T1000 (cell line): ENCODE measurements at places on chromosomes 7 and 10.

- DNase-seq: no peak
Observed at GRCh38 chr10:27622596-27622995, 118.5 kb downstream of the RAB18 start.

- no peak for DNase-seq
Observed at GRCh38 chr7:22269963-22270362, 87.0 kb downstream of the RAPGEF5 start.

DNA sequence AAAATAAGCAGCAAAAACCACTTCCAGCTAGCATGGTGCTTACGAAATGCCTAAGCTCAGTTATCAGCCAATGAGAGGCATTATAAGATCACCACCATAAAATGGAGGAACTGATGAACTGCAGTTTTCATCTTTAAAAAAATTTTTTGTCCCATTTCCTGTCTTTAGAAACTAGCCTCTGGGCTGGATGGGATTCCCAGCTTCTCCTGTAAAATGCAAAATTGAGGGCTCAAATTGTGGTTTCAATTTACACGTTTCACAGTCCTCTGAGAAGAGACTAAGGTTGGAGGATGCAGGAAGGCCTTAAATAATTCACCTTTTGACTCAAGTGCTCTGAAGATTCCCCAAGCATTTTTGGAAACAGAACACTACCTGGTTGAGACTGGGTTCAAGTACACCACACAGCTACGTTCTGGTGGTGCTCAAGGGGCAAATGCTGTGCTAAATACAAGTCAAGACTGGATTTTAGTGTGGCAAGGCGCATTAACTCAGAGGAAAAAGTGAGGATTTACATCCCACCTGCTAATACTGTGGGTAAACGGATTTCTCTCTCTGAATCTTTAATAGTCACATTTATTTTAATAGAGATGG, 951 bp downstream of the ZNF25 start:
- no peak for DNase-seq

DNA sequence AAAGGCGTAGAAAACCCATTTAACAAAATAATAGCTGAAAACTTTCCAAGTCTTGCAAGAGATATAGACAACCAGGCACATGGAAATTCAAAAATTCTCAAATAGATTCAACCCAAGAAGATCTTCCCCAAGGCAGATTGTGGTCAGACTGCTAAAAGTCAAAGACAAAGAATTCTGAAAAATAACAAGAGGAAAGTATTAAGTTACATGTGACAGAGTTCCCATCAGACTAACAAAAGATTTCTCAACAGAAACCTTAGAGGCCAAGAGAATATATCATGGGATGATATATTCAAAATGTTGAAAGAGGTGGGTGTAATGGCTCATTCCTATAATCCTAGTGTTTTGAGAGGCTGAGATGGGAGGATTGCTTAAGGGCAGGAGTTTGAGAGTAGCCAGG, 59.8 kb downstream of the TMEM178B start:
- DNase-seq: no peak

- no peak for DNase-seq
Observed at GRCh38 chr7:13201628-13202027, 514.2 kb downstream of the ARL4A start.

DNA sequence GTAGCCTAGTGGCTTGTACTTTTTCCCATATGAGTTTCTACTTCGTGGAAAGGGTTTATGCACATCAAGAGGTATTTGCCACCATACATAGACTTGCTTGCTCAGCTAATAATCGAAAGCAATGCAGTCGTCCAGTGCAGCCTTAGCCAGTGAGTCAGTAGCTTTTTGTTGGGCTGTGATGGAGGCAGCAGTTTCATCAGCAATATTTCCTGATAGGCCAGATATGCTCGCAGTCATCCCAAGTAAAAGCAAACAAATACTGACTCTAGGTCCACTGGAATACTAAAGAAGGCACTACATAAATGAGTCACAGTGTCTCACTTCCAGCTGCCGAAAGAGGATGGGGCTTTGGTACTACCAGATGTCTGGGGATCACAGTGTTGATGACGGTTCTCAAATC, 2.1 kb upstream of the BNIP3 start:
- peak; percentile 68 for DNase-seq

DNA sequence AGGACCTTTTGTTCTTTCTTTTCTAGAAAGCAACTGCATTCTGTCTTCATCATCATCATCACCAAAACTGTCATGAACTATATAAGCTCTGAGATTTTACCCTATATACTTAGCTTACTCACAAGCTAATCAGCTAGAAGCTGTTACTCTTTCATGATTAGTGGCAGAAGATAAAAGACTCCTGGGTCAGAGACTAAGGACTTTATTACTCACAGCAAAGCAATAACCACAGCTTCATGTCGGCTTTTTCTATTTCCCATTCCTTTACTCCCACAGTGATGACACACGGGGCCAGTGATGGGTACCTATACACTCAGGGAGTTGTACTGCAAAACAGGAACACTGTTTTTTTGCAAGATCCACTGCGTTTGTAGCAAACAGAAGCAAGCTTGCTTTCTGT, 8.4 kb upstream of the C10orf88 start:
- no peak for DNase-seq

- DNase-seq: no peak
Observed at GRCh38 chr7:71787513-71787912, 624.6 kb downstream of the CALN1 start.

GRCh38 chr7:46705386-46706255, 784.5 kb upstream of the IGFBP3 start:
- no peak for DNase-seq

GRCh38 chr10:83724471-83725241, 414.7 kb upstream of the GHITM start:
- no peak for DNase-seq

- no peak for DNase-seq
Observed at GRCh38 chr10:58608351-58608750, 95.7 kb downstream of the BICC1 start.

DNA sequence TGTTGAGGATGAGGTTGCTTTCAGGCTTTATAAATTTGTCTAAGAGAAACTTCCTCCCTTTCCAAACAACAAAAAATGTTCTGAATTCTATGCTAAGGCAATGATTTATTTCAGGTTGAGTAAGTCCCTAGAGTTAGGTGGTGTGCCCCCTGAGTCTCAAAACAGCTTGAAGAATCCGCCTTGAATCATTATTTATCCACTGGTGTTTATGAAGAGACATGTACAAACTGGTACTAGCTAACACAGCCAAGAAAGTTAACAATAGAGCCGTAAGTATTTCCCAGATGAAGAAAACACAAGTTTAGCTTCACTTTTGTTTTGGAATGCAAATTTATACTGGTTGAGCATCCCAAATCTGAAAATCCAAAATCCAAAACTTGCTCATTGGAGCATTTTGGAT, 66.2 kb upstream of the SRPK2 start:
- DNase-seq: no peak

GRCh38 chr10:18601321-18601720, 50.1 kb downstream of the NSUN6 start:
- no peak for DNase-seq

DNA sequence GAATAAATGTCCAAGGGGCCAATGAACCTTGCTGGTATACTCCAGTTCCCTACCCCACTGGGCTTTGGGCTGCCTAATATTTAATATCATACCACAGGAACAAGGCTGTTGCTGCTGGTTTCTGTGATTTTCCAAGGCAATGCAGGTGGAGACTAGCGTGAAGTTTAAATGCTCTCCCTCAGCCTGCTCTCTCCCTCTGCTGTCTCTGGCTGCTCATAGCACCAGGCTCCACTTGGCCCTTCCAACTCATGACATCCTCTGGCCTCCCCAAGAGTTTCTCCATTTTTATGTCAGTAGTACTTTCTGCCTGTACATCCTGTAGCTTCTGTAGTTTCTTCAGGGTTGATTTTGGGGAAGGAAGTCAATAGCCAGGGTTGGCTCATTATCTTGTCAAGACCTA, 103.5 kb downstream of the LHFPL3 start:
- DNase-seq: no peak
